Stimulated activated CD4-positive, alpha-beta T cell treated with anti-CD3 and anti-CD28 coated beads, Interleukin-12 subunit alpha, Interleukin-12 subunit beta, amount 100 ng/mL, for 24 hours (primary cell): ENCODE measurements at places on chromosomes 6 and 20.

GRCh38 chr6:57044568-57044967 is 1.9 kb upstream of the KIAA1586 start:
- DNase-seq = no peak

- DNase-seq = no peak
Measured at GRCh38 chr6:39769012-39769411, 23.2 kb upstream of the DAAM2 start.

GRCh38 chr20:753136-753535 is 15.2 kb downstream of the SLC52A3 start:
- no peak for DNase-seq

GRCh38 chr6:62891065-62891647 is 320.1 kb upstream of the FKBP1C start:
- DNase-seq = no peak

DNA sequence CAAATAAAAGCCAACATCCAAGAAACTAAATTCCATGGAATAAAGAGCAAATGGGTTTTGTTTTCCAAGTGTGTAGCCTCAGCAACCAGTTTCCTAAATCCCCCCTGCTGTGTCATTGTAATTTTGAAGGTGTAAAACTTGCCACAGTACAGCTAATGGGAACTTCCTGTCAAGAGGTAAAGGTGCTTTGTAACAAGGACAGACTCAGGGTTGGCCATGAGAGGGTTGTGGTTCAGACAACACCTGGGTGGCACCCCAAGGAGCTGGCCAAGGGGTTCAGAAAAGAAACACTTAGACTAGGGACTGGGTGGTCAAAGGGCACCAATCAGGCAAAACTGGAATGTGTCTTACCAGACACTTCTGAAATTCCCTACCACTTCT is 52.4 kb upstream of the LYRM2 start:
- no peak for DNase-seq

GRCh38 chr6:81722506-81723223 is 29.8 kb downstream of the TENT5A start:
- DNase-seq = no peak

GRCh38 chr20:62142252-62143080 is 728 bp downstream of the PSMA7 start:
- DNase-seq = no peak

DNA sequence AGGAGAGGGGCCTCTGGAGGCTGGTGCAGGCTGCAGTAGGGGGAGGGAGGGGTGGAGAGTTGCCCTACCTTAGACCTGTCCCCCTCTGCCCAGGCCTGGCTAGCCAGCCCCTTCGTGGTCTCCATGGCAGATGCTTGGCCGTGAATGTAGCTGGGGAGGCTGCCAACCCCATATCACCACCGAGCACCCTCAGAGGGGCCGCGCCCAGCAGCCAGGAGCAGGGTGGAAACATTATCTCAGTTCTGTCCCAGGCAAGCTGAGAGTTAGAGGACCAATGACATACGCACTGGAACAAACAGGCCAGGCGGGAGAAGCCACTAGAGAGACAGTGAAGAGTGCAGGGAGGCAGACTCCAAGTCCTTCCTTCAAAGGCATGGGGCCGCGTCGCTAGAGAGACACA is 66.5 kb downstream of the LRFN2 start:
- no peak for DNase-seq
